ENCODE measurements at places on chromosomes 11 and 22.

GRCh38 chr22:38450234-38450797 lies 4.7 kb downstream of the KCNJ4 start:
- DNase-seq, result no peak

DNA sequence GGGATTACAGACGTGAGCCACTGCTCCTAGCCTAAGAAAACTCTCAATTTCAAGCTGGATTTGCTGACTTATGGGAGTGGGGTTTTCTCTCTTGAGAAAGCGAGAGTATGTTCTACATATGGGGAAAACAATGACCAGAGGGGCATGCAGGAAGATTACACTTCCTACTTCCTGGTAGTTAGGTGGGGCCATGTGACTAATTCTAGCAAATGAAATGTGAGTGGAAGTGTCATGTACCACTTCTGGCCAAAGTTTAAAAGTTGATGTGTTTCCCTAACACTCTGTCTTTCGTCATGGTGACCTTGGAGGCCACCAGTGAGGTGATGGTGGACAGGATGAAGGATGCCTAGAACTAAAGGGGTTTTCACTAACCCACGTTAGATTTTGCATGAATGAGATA lies 50.5 kb downstream of the PARVG start:
- DNase-seq, result no peak

GRCh38 chr22:19455033-19455432 lies 7.5 kb upstream of the C22orf39 start:
- DNase-seq, result no peak

- DNase-seq, result no peak
These were observed 18.3 kb downstream of the CYTH4 start for GRCh38 chr22:37300551-37301017.

DNA sequence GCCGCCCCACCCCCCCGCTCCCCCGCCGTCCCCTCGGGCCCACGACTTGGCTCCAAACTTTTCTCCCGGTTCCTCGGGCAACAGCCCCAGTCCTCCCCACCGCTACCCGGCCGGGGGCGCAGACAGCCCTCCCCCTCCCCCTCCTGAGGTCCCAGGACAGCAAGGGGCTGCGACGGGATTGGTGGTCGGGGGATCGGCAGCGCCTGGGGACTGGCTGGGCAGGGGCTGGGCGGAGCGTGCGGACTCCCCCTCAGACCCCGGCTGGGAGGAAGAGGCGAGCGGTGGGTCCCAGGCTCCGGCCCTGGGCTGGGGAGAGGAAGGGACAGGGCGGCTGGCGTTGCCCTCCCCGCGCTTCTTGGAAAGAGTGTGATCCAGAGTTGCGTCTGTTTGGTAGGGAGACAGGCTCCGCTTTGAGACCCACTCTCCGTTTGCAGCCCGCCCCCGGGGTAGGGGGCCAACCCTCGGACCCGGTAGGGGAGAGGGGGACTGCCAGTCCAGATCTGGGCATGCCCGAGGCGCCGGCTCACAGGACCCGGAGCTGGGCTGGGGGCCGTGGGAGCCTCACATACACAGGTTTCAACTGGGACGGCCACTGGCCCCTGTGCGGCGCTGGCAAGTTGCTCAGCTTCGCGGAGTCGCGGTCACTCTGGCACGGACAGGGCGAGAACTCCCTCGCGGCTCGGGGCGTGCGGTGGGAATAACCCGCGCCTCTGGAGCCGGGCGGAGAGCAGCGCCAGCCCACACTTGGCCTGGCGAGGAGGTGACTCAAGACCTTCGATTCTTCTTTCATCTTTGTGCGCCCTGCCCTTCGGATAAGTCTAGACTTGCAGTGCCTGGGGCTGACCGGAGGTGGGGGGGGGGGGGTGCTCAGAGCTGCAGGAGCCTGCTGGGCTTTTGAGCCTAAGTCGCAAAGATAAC lies 999 bp downstream of the TSKU start:
- peak; percentile 76 for DNase-seq
